CD4-positive, CD25-positive, alpha-beta regulatory T cell (primary cell): ENCODE measurements at places on chromosomes 7 and 10.

DNA sequence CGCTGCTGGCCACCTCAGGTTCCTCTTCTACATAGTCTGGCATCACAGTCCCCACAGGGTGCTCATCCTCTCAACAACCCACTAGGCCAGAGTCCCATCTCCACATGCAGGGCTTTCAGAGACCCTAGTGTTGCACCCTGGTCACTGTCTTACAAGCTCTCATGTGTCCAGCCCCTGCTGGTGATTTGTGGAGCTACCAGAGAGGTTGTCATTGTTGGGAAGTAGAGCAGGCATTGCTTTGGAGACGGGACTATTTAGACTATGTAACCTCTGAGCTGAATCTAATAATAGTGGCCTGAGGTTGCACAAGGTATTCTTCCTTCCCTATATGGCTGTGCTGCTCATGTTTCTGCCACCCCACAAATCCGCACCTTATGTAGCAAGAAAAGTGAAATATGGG, 135.3 kb upstream of the VWC2 start:
- DNase-seq = no peak

- no peak for DNase-seq
Observed at GRCh38 chr7:121753944-121754343, 119.0 kb upstream of the PTPRZ1 start.

- DNase-seq = no peak
Observed at GRCh38 chr7:131335639-131336381, 8.1 kb downstream of the MKLN1 start.

GRCh38 chr7:14960721-14961120, 58.2 kb upstream of the DGKB start:
- no peak for DNase-seq

- no peak for DNase-seq
Observed at GRCh38 chr10:71647526-71648253, 71.9 kb downstream of the C10orf105 start.

GRCh38 chr7:82284936-82285519, 158.5 kb downstream of the CACNA2D1 start:
- no peak for DNase-seq

DNA sequence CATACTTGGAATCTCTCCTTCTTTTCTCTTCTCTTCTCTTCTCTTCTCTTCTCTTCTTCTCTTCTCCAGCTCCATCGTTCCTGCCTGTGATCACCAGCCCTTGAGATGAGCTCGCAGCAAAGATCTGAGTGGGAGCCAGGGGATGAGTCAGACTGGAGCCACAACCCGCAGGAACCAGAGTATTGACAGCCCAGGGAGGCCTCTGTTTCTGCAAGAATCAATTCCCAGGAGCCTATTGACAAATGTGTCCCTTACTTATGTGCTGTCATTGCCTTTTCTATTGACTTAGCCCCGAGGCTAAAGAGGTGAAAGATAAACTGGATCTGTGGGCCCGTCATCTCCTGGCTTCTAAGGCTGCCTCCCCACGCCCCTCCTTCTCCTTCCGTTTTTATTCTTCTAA, 13.1 kb upstream of the HABP2 start:
- DNase-seq = no peak

GRCh38 chr7:158050441-158050977, 537.1 kb downstream of the PTPRN2 start:
- DNase-seq = no peak

DNA sequence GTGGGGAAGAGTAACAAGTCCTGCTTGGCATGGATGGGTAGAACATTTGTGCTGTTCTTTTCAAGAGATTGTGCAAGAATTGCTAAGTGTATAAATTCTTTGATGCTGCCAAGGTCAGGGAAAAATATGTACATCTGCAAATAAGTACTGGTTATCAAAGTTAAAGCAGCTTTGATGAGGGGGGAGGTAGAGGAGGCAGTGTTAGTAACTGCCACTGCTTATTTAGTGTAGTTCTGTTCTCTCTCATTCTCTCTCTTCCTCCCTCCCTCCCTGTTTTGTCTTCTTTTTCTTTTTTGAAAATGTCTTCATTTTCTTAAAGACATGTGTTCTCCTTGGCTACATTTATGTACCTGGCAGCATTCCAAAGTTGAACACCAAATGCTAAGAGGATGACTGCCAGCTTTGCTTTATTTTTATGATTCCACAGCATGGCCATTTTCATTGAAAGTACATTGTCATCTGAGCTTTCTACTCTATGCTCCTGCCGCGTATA, 18.6 kb downstream of the CACNB2 start:
- DNase-seq = no peak

GRCh38 chr10:6082496-6083395, 6.1 kb upstream of the RBM17 start:
- DNase-seq = no peak

- DNase-seq = no peak
Observed at GRCh38 chr7:47498229-47499056, 83.5 kb downstream of the TNS3 start.

GRCh38 chr10:93712593-93712992, 10.2 kb upstream of the FRA10AC1 start:
- DNase-seq = no peak

- DNase-seq = no peak
Observed at GRCh38 chr10:14478604-14479003, 147.9 kb upstream of the FRMD4A start.
